Mucosa of gallbladder (tissue), 1 donor: ENCODE measurements at places on chromosomes 1 and 21. TPM values are rescaled to one million over a fixed set of nuclear protein-coding genes. Genes with fewer than 3 reads are reported as not detected.

Gene TNFRSF14
- 231 TPM for total RNA-seq

Gene CLCC1
- total RNA-seq = 40.6 TPM

DNA sequence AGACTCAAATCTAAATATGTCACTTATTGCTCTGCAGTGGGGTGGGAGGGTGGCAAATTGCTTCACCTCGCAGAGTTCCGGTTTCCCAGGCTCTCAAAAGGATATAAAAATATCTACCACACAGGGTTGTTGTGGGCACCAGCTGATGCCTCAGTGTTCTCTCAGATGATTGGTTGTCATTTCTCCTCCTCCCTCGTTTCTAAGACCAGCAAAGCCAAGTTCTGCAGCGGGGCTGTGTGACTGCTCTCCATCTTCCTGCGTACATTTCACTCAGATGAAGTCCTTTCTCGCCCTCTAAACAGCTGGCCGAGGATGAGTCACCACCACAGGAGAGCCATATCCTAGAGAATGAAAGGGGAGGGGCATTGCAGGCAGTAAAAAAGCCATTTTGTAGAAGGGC, 35.0 kb upstream of the VWA5B1 start:
- DNase-seq = peak; percentile 13

DNA sequence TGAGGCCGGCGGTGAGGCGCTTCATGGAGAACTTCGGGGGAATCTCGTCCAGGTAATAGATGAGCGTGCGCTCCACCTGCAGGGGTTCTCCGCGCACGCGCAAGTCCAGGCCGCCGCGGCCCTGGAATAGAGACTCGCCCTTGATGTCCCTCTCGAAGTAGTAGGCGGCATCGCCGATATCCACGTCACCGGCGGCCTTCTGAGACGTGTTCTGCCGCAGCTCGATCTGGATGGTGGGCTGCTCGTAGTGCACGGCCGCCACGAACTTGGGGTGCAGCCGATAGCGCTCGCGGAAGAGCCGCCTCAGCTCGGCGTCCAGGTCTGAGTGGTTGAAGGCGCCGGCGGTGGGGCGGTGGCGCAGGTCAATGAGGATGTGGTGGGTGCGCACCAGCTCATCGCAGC, 726 bp downstream of the TACSTD2 start:
- peak; percentile 36 for DNase-seq

- peak; percentile 80 for DNase-seq
These were observed 157.7 kb downstream of the TOMM20 start for GRCh38 chr1:234970731-234971476.

GRCh38 chr1:201715351-201715750, 113.6 kb upstream of the IPO9 start:
- no peak for DNase-seq

DNA sequence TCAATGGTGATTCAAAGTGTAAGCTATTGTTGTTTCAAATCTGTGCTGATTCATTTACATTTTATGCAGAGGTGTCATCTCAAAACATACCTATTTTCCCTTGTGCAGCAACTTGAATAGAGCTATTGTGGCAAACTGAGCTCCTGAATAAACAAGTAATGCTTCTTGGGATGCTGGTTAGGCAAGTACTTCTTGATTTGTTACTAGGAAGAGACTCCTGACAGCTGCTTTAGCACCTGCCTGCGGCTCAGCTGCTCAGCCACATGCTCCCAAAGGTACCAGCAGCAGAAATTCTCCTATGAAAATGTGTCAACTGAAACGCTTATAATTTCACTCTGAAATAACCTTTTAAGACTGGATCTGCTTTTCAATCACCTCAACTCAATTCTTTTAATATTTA, 352.3 kb downstream of the RYR2 start:
- no peak for DNase-seq

GRCh38 chr1:180193141-180194047, 36.7 kb upstream of the LHX4 start:
- DNase-seq = no peak

DNA sequence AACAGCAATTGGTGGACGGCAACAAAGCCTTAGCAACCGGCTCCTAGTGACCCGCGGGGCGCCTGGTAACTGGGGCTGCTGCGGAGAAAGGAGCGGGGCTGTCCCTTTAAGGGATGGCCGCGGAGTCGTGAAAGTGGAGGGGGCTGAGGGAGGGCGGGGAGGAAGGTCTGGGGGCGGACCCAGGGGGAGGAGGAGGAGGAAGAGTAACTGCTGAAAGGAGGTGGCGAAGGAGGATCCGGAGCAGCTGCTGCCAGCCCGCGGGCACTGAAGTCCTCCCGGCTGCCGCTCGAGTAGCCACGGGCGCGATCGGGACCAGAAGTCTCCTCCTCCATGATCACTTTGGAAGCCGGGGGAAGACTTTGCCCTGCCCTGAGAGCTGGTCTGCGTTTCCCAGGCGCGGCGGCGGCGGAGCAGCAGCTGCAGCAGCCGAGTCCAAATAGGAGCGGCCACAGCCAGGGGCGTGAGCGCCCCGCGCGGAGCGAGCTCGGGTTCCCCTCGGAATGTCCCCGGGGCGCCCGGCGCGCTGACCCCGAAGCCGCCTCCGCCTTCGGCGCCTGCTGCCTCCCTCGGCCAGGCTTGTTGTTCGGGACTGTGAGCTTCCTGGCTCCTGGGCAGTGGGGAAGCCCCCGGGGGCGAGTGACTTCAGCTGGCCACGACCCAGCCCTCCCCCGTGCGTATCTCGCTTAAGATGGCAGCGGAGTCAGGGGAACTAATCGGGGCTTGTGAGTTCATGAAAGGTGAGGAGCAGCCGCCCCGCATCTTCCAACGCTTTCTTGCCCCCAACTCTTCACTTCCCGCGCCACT, at the start of gene CDC14A:
TSS of gene CDC14A (plus strand) at position 240 of the 804 bp plus-strand sequence. CDS start at position 689, 449 bp downstream.
- peak; percentile 91 for DNase-seq

DNA sequence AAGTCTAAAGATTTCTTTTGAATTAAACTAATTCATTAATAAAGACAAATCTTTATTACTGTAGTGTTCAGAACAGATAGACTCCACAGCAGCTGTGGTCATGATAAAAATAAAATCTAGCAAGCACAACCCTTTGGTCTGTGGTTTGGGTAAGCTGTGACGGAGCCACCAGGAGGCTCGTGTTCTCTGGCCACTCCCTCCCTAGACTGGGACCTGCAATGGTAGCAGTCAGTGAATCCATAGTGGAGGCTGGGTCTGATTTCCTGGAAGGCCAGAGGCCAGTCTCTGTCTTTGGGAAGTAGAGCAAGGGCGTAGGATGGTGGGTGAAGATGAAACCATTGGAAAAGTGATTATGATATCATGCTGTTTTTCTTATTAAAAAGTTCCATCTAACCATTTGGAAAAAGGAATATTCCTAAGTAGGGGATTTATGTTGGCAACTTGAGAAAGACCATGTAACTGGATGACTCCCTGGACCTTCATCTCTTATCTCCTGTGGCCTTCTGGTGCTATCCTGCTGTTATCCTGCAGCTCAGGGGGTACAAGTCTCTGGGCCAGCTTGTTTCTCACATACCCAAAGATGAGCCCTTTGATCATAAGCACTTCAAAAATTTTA, 39.0 kb downstream of the TENT5C start:
- no peak for DNase-seq
